NCI-H460 (cell line): ENCODE measurements at places on chromosomes 1 and 21.
A peak's percentile ranks its signal among the peaks of the same experiment; 100 is the strongest.

- DNase-seq = no peak
Measured at GRCh38 chr1:213585959-213586586, 401.7 kb upstream of the PROX1 start.

DNA sequence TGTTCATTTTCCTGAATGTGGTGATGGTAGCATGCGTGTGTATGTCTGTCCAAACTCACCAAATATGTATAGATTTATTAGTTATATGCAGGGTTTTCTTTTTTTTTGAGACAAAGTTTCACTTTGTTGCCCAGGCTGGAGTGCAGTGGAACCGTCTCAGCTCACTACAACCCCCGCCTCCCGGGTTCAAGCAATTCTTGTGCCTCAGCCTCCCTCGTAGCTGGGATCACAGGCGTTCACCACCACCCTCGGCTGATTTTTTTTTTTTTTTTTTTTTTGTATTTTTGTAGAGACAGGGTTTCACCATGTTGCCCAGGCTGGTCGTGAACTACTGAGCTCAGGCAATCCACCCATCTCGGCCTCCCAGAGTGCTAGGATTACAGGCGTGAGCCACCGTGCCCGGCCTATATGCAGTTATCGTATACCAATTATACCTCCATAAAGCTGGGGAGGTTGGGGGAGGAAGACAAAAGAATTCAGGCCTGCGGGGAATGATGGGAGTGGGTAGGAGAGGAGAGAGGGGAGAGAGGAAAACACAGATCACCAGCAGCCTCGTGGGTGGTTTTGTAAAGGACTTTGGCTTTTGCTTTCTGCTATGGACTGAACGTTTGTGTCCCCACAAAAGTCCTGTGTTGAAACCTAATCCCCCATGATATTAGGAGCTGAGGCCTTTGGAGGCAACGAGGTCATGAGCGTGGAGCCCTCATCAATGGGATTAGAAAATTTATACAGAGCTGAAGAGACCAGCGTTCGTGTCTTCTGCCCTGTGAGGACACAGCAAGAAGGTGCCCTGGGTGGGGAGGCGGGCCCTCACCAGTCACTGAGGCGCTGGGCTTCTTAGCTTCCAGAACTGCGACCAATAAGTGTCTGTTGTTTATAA lies 4.4 kb upstream of the HNRNPU start:
- no peak for DNase-seq

- no peak for DNase-seq
Measured at GRCh38 chr1:44553771-44554170, 120.5 kb downstream of the TMEM53 start.

- peak; percentile 17 for DNase-seq
Measured at GRCh38 chr1:21508580-21509350, 458 bp upstream of the ALPL start.

- DNase-seq = no peak
Measured at GRCh38 chr1:114180742-114181141, 27.1 kb upstream of the SYT6 start.

- peak; percentile 6 for DNase-seq
Measured at GRCh38 chr1:34885405-34886247, 26.1 kb upstream of the SMIM12 start.

GRCh38 chr21:14968821-14969220 lies 96.0 kb downstream of the NRIP1 start:
- DNase-seq = no peak

- no peak for DNase-seq
Measured at GRCh38 chr1:96882096-96882495, 160.5 kb downstream of the PTBP2 start.

DNA sequence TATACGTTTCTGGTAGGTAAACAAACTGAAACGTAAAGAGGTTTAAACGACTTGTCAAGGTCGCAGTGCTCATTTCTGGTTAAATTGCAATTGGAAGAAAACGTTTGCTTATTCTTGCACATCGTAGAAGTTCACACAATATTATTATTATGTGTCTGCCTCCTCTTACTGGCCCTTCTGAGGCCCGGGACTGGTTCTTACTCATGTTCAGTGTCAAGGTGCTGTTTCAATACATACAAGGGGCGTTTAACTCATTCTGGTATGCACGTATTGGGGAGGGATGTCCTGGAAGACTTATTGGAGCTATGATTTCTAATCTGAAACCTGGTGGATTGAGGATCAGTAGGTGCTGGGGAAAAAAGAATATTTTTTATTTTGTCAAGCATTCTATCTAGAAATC lies 932 bp downstream of the RPF1 start:
- no peak for DNase-seq

- no peak for DNase-seq
Measured at GRCh38 chr1:228937851-228938536, 202.7 kb downstream of the RHOU start.

- DNase-seq = no peak
Measured at GRCh38 chr1:163291461-163291860, 30.3 kb upstream of the NUF2 start.

DNA sequence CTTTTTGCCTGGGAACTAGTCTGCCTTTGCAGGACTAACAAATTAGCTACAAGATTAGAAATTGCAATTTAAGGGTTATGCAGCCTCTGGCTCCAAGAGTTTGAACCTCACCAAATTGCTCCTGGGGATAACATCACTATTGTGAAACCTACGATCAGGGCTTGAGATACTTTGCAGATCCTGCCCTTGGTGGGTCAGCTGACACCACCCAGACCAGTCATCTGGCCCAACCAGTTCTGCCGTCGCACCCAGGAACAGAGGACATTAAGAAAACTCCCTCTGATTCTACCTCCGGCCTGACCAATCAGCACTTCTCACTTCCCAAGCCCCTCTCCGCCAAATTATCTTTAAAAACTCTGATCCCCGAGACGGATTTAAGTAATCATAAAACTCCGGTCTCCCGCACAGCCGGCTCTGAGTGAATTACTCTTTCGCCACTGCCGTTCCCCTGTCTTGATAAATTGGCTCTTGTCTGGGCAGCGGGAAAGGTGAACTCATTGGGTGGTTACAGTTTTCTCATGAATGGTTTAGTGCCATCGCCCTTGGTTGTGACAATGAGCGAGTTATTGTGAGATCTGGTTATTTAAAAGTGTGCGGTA lies 32.9 kb upstream of the B3GALT5 start:
- DNase-seq = no peak

DNA sequence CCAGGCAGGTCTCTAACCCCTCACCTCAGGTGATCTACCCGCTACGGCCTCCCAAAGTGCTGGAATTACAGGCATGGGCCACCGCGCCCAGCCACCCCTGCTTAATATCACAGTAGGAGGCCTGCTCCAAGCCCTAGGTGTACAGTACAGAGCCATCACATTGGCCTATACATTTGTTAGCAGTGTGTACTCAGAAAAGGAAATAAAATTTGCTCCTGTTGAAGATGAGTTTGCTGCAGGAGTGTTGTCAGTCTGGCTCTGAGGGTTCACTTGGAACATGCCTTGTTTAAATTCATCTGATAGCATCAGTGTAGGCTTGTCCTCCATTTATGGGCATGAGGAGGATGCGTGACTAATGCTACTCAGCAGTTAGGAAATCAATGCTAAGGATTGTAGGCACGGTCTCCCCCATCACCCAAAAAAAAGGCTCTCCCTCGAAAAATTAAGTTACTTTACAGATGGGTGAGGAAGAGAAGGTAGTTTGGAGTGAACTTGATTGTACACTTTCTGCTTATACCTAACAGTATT lies 4.6 kb upstream of the ENAH start:
- DNase-seq = no peak

DNA sequence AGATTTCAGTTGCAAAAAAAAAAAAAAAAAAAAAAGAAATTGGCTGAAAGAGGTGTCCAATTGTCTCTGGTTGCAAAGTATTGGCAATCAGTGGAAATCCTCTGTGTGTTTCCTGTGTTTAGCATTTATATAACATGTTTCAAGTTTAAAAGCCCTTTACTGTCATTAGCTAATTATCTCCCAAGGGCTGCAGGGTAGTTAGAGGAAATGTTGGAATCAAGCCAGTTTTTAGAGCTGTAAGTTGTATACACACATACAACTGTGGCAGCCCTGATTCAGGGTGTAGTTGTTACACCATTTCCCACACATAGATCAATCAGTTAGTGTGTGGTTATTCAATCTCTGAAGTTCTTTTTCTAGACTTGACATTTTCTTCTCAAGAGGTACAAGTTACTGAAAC lies 8.9 kb upstream of the ZNF326 start:
- no peak for DNase-seq

DNA sequence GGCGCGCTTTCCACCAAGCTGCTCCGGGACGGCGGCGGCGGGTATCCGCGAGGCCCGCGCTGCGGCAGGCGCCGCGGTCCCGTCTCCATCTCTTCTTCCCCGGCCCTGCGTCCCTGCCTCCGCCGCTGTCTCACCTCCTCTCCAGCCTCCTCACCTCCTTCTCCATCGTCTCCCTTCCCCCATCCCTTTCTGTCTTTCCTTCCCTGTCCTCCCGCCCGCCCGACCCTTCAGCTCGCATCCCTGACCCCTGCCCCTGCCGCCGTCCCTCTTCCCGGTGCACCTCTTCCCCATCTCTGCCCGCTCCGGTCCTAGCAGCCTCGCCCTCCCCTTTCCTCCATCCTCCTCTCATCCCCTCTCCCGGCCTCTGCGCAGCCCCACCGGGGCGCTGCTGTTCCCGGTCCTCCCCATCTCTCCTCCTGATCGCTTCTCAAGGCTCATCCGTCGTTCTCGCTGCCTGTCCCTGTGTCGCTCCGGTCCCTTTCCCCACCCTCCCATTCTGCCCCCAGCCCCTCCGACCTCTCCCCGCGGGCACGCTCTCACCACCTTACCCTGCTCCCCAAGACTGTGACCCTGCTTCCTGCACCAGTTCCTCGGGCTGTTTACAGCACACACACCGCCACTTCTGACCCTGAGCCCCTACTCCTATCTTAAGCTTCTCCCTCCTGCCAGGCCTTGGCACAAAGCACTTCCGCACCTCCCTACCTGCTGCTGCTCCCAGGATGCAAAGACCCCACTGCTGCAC lies 760 bp upstream of the NPHP4 start:
- DNase-seq = no peak
